ENCODE measurements at places on chromosomes 1 and 21.
A peak's percentile ranks its signal among the peaks of the same experiment; 100 is the strongest.

DNA sequence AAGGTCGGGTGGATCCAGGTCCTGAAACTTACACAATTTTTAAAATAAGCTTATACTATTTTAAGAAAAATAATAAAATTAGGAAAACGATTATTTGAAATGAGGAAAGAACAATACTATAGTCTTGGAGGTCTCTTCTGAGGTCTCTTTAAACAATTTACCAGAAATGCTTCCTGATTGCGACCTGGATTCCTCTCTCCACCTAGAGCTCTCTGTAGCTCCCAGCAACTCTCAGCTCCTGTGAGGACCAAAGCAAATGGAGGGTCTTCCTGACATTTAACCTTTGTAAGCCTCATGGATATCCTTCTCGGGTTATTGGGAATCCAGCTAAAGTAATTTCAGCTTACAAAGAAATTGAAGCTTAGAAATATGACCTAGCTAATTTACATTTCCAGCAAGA is 886 bp downstream of the BTBD8 start:
- no peak for DNase-seq

- DNase-seq = no peak
Observed at GRCh38 chr1:6351480-6352137, 42.0 kb downstream of the ACOT7 start.

DNA sequence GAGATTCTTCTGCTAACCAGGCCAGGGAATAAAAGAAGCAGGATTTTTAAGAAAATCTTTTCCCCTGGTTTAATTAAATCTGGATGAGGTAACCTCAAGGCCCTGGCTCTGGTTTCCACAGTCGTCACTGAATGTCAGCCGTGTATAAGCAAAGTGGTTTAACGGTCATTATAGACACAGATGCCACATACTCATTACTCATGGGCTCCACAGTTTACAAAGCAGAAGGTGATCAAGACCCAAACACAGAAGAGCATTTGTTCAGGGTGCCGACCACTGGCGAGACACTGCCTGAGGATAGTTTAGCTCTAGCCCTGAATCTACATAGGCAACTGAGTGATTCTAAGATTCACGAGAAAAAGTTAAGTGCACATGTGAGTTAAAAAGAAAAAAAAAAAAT is 27.8 kb upstream of the RAP1GAP start:
- DNase-seq = no peak

GRCh38 chr1:193971595-193971994 is 785.2 kb upstream of the B3GALT2 start:
- no peak for DNase-seq

- peak; percentile 18 for DNase-seq
Observed at GRCh38 chr21:14773777-14774345, 227.7 kb upstream of the SAMSN1 start.
